ENCODE measurements at places on chromosomes 7 and 10. TPM values are rescaled to one million over a fixed set of nuclear protein-coding genes. Genes with fewer than 3 reads are reported as not detected.

TMEM72 gene
- not detected for total RNA-seq

UFSP1 gene
- 3.8 TPM for total RNA-seq

STEAP4 gene
- not detected for total RNA-seq

PRSS37 gene
- not detected for total RNA-seq

HKDC1 gene
- total RNA-seq, result not detected

HMX2 gene
- 2.4 TPM for total RNA-seq

GDF2 gene
- not detected for total RNA-seq

NPS gene
- not detected for total RNA-seq

CYP2W1 gene
- total RNA-seq, result 1.3 TPM

FAM180A gene
- total RNA-seq, result not detected

TCAF1 gene
- 7.0 TPM for total RNA-seq

FAM3C gene
- 27.6 TPM for total RNA-seq

ZPBP gene
- not detected for total RNA-seq

C10orf62 gene
- total RNA-seq, result not detected

OPTN gene
- total RNA-seq, result 6.1 TPM

ERCC6 gene
- 25.7 TPM for total RNA-seq

TCF7L2 gene
- 8.0 TPM for total RNA-seq

OR2A42 gene
- not detected for total RNA-seq

LRRC17 gene
- total RNA-seq, result not detected

C7orf57 gene
- total RNA-seq, result 0.29 TPM

OR9A2 gene
- 0.37 TPM for total RNA-seq

FBXL13 gene
- total RNA-seq, result 1.6 TPM

SPDYE5 gene
- total RNA-seq, result not detected

IPMK gene
- 9.5 TPM for total RNA-seq

CPVL gene
- not detected for total RNA-seq

AOC1 gene
- total RNA-seq, result not detected
